NCI-H146 (cell line): ENCODE measurements at places on chromosomes 5 and 9.
A peak's percentile ranks its signal among the peaks of the same experiment; 100 is the strongest.

DNA sequence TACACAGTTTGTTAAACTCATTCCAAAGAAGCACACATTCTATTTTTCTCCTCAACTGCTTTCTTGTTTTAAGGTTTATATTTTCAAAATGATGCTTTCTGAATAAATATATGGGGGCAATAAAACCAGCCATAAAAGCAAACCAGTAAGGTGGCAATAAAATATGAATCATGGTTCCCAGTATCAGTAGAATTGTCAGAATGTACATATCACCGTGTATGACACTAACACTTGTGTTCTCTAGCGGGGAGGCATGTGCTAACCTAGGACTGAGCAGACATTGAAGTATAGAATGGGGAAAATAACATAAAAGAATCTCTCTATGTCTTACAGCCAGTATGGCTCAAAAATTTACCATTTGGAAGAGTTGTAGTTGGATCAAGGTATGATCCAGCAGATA lies 329.9 kb upstream of the ISL1 start:
- DNase-seq: no peak

- no peak for DNase-seq
Measured at GRCh38 chr9:136582977-136583735, 37.3 kb upstream of the NOTCH1 start.

DNA sequence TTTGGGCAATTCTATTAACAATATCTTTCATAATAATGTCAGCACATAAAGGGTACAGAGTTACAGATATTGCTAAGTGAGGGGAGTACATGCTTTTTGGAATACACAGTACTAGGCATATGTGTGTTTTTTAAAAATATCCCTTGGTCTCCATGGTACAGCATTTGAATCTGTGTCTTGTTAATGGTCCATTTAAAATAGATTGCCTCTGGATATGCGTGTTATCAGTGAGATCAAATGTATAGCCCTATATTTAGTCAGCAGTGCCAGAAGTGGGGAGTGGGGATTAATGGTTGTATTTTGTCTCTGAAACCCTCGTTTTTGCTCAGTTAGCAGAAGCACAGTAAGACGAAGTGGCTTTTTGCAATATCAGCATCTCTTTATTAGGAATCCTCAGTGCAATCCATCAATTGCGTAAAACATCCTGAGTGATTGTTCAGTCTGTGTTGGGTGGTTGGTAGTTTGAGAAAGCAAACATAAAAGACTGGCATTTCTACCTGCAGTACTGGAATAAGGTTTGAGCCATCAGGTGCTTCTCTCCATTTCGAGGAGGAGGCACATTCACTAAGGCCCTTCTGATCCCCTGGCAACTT lies 19.0 kb downstream of the SKP2 start:
- no peak for DNase-seq

DNA sequence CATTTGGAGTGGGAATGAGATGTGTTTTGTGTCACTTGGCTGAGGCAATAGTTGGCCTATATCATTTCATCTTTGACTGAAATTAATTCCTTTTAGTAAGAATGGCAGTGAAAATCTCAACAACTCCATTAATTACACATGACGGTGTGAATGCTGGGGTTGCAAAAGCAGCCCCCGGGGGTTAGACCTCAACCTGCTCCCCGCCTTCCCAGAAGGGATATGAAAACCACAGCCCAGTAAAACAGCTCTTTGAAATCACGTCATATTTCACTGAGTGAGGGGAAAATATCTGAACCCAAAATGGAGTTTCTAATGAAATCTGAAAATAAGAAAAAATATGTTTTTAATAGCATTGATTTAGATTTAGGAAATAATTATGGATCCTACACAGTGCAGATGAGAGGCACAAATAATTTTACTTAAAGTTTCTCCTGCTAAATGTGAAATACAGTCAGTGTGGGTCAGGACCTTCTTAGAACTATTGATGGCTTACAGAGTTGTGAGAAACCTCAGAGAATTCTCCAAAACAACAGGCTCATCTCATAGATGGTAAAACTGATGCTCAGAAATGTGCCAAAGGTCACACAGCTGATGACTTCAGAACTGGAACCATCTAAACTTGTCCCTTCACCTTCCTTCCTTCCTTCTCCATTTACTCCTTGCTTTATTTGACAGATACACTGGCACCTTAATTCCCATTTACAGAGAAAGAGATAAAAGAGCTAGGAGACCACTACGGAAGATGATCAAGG lies 96.5 kb downstream of the SPOCK1 start:
- no peak for DNase-seq

DNA sequence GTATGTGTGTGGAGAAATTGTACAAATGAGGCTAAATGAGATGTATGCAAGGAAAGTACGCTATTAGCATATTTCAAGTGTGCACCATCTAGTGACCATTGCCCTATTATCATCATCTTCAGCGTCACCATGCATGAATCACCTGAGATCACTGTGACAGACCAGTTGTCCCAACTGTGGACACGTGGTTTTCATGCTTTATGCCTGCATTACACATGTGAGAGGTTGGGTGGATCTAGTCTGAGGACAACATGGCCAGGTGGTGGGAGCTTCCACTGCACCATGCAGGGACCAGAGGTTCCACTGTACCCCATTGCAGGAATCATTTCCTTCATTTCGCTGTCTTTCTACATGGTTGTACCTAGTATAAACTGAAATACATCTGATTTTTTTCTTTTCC lies 329.8 kb downstream of the SLIT3 start:
- no peak for DNase-seq

- DNase-seq: no peak
Measured at GRCh38 chr5:66805514-66806430, 209.6 kb downstream of the MAST4 start.

DNA sequence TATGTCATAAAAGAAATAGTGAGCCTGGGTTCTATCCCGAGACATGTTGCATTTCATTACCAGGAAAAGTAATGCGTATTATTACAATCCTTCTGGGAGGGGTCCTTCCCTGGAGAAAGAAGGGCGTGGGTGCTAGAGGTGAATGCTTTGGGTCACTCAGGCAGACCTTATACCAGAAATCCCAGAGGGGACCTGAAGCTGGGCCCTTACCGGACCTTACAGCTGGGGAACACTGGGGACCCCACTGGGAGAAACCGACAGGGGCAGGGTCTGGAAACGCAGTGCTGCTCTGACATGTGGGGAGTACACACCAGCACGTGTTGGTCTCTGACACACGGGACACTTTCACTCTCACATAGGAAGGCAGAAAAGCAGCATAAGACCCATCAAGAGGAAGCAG lies 71.3 kb downstream of the LMNB1 start:
- DNase-seq: no peak

DNA sequence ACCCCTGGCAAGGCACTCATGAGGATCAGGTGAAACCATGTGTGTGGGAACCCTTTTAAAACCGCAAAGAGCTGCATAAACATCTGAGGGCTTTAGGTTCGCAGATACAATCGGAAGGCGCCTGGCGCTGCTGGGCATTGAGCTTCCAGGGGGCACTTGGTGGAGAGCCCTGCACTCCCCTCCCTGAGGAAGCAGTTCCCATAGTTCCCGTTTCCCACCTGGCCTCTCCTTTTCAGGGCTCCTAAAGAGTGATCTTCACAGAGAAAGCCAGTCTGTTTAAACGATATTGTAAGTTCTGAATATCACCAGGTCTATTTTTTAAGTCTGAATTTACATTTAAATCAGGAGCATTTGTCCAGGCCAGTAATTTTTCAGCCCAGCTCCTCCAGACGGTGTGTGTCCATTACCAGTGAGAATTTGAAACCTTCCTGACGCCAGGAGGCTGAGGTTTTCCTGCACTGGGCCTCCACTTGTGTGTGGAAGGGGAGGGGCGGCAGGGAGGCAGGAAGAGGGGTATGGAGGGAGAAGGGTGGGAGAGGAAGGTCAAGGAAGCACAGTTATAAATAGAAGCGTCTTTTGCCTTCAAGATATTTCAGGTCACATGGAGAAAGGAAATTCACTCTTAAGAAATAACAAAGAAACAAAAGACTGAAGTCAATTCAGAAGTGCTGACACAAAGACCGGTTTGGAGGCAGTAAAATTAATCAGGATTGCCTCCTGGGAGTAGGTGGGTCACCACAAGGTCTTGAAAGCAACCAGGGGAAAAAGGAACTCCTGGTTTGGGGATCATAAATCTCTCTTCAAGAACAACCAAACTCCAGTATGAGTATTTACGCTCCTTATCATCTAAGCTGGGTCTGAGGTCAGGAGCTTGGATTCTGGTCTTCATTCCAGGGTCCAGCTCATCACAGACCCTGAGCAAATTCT lies 14.3 kb upstream of the MGAT1 start:
- DNase-seq: no peak

GRCh38 chr5:179167871-179168451 lies 107.8 kb downstream of the ZNF354C start:
- DNase-seq: no peak

DNA sequence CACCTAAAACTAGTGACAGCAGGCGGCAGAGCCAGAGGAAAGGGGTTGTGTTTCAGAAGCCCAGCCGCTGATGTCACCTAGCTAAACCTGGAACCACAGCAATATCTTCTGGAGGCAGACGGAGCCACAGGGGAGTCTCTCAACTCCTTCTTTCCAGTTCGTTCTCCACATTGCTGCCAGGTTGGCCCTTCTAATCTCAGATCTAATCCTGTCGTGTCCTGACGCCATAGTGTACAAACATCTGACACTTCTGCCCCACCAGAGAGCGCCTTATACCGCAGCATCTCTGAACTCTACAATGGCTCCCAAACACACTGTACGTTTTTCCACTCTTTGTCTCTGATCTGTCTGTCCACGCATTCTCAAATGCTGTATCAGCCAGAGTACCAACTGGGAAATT lies 240.0 kb downstream of the SMARCA2 start:
- DNase-seq: peak; percentile 61

DNA sequence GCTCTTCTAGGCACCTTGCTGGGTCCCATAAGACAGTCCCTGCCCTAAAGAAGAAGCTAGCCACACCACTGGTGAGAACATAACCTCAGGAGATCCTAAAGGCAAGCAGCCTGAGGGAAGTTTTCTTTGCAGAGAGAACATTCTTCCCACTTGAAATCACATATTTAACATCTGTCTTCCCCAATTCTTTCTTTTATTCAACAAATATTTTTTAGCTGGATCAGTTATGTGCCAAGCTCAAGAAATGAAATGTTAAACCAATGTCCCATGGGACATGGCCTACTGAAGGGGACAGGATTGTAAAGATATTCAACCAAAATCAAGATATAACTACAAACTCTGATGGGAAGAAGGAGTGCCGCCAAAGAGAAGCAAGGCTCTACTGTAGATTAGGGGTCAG lies 36.5 kb downstream of the FOXI1 start:
- no peak for DNase-seq

GRCh38 chr5:138466125-138466899 lies 1.0 kb downstream of the EGR1 start:
- DNase-seq: no peak

- DNase-seq: no peak
Measured at GRCh38 chr9:76022317-76022716, 131.8 kb downstream of the PCSK5 start.

- DNase-seq: peak; percentile 55
Measured at GRCh38 chr5:7927466-7928375, 58.8 kb downstream of the MTRR start.

GRCh38 chr5:117733051-117733450 lies 1158.4 kb upstream of the SEMA6A start:
- DNase-seq: no peak
